ENCODE measurements at places on chromosomes 12 and 14.
A peak's percentile ranks its signal among the peaks of the same experiment; 100 is the strongest.

GRCh38 chr12:59615392-59616165 lies 19.8 kb downstream of the SLC16A7 start:
- ATAC-seq, result no peak

GRCh38 chr12:105485321-105485910 lies 154.9 kb downstream of the C12orf75 start:
- peak; percentile 78 for ATAC-seq

DNA sequence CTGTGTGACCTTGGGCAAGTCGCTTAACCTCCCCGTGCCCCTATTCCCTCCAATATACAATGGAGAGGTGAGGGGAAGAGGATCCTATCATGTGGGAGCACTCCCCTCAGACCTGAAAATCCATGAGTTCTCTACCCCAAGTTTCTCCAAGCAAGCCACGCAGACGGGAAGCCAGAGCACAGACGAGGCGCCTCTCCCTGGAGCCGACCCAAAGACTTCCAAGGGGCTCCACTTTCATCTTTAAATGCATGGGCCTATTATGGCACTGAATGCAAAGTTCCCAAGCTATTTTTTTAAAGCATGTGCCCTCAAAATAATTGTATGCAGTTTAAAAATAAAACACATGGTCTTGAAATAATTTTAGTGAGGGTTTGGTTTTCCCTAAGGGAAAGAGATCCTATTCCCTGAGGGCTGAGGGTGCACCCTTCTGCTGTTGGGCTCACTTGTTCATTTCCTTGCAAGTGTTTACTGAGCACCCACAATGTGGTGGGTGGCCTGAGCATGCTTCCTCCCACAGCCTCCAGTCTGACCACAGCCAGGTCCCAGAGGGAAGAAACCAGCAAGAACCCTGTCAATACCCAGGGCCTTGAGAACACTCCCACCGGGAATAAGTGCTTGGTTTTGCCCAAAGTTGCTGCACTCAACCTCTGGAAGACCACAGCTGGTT lies 14.6 kb downstream of the CMKLR1 start:
- no peak for ATAC-seq

DNA sequence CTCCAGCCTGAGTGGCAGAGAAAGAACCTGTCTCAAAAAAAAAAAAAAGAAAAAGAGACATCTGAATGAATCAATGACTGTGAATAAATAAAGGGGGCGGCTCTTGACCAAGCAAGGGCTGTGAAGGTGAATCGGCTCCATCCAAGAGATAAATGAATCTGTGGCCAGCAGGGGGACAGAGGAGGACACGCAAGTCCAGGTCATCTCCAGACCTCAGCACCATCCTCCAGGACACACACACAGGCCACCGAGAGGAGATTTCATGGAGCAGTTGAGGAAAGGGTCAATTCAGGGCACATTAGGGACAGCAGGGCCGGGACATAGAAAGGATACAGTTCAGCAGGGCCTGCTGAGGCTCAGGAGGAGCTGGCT lies 21.6 kb downstream of the TRPV4 start:
- ATAC-seq, result no peak

GRCh38 chr12:62686938-62687337 lies 220.3 kb downstream of the MON2 start:
- ATAC-seq, result no peak

- no peak for ATAC-seq
These were observed 9.4 kb downstream of the PLD4 start for GRCh38 chr14:104933746-104934733.

DNA sequence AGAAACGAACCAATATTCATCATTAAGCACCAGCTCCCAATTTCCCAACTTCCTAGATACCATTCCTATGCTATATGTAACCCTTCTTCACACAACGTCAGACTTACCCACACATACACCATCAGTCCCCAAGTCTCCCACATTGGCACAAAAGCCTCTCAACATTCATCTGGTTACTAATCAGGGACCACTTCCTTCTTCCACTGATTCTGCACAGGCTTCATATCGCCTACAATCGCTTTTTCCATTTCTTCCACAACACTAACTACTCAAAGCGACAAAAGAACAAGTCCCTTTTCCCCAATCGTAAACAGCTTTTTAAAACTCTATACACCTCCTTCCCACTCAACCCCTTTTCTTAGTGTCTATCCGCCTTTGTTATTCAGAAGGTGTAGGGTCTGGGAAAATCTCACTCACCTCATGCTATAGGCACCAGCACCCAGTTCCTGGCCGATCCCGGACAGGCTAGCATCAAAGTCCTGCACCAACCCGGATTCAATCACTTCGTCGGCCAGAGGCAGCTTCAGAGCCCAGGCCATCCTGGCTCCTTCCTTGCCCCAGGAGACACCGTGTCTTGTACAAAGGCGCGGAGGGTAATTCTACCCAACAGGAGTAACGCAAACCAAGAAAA lies 936 bp downstream of the TFCP2 start:
- ATAC-seq, result no peak
